Epithelial cell of proximal tubule (primary cell): ENCODE measurements at places on chromosomes 3 and 15.

- no peak for DNase-seq
Measured at GRCh38 chr3:105502333-105502732, 135.6 kb downstream of the ALCAM start.

- DNase-seq: no peak
Measured at GRCh38 chr3:43320288-43320687, 33.9 kb downstream of the SNRK start.

GRCh38 chr3:152319831-152320617 is 51.3 kb downstream of the MBNL1 start:
- DNase-seq: no peak

DNA sequence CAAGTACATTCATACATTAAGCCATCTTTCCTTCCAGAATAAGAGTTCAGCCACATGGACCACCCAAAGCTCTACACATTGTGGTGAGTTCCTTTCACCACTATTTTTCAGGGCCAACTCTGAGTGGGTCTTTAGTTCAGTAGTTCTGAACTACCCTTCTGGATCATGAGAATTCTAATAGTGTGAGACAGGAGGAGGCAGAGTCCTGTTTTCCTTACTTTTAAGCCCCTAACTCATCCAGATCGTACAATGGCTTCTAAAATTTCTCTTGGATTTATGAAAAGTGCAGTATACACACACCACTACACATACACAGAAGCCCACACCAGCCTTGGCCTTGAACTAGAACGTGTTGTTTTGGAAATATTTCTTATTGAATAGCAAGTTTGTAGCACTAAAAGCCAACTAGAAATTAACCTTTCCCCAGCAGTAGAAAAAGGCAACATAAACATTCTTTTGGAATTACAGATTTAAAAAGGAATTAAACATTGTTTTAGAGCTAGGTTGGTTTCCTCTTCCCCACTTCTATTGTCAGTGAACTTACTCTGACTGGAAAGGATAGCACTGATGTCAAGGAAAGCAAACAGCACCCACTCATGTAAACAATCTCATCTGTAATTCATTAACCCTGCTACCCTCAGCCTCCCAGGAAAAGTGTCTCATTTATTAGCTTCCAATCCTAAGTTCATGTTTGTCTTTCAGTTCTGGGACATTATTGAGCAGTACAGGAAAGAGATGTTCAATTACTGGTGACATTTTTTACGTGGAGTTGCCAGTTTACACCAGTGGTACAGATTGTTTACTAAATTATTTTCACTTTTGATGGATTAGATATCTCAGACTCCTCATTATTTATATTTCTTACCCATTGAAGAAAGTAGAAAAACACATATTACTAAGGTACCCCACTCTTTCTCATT is 95.7 kb upstream of the AGTR1 start:
- peak; percentile 79 for DNase-seq

DNA sequence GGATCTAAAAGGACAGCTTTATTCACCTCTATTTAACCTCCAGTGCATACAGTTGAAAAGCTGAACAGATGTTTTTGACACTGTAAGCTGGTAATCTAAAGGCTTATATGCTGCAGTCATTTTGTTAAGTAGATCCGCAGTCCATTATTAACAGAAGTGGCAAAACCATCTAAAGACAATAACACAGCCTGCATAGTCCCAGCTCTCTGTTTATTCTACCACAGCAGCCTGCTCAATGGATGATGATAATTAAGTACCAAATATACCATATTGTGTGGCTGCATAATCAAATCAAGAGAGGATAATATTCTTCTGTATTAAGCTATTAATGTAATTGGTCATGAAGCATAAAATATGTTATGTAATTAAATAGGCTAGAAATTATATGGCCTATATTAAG is 207.1 kb downstream of the MEIS2 start:
- DNase-seq: no peak

- DNase-seq: no peak
Measured at GRCh38 chr3:180180795-180181194, 144.1 kb upstream of the PEX5L start.

- DNase-seq: no peak
Measured at GRCh38 chr15:60661080-60661645, 182.2 kb upstream of the ICE2 start.

DNA sequence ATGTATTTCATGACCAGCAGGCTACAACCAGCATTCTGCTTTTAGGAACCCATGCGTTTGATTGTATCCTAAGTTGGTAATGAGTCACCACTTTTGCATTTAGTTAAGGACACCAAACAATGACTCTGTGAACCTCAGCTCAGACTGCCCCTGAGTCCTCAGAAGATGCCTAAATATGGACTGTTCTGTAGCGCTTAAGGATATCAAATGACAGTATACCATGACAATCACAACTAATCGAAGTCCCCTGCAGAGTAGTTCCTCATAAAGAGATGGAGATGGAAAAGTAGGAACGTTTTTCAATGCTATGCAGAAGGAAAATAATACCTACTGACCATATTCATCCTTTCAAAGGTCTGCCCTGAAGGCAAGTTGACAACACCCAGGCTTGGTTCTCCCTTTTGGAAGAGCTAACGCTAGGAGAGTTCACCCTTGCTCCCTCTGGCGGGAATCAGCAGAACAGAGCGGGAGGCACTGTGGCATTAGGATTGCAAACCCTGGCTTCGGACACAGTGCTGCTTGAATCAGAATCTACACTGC is 508.6 kb downstream of the FHIT start:
- DNase-seq: no peak

GRCh38 chr3:188580223-188580622 is 426.3 kb downstream of the LPP start:
- DNase-seq: no peak

DNA sequence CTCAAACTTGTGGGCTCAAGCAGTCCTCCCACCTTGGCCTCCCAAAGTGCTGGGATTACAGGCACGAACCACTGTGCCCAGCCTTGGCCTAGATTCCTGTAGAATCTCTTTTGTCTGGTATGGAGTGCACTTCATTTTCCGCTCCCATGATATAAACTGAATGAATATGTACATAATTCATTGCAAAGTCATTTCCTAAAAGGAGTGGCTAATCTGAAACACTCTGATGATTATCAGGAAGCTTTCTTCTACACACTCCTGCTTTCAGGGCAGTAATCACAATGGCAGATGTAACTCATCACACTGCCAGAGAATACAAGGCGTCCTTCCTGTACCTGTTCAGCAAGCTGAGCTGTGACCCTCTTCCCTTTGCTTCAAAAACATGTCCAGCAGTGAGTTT is 28.6 kb downstream of the RLBP1 start:
- no peak for DNase-seq

GRCh38 chr15:65042776-65043327 is 2.3 kb upstream of the SLC51B start:
- no peak for DNase-seq

DNA sequence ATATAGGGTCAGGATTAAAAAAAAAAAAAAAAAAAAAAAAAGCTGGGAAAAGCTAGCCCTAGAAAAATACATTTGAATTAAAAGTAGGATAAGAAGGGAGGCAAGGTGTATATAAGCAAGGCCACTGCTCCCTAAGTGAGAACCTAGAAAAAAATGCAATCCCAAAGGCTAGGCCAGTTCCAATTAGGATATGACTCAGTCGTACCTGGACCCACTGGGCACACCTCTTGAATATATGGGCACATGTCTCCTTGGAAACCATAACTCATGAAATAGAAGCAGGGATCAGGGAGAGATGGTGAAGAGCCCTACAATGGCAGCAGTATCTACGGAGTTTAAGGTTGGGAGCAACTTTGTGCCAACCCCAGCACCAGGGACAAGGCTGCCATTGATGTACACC is 314.1 kb upstream of the IL12A start:
- no peak for DNase-seq

DNA sequence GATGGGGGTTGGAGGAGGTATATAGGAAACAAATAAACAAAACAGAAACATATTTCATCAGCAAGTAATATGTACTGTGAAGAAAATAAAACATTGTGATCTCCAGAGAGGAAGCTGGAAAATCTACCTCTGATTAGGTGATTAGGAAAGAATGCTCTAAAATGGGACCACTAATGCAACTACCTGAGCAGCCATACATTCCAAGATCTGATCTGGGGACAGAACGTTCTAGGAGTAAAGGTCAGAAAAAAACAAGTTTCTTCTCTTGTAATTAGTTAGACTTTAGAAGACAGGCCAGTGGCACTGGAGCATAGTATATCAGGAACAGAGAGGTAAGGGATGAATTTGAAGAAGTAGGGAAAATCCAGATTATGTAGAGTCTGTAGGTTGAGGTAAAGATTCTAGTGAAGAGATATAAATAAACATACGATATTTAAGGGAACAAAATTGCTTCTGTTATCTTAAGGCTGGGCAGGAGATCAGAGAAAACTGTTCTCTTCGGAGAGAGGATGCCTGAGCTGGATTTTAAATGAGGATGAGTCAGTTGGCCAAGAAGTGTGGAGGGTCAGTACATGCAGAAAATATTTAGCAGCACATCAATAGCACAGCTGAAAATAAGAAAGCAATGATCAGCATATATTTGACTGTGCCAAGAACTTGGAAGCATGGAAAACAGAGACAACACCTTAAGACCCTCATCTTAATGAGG is 429.5 kb downstream of the NLGN1 start:
- DNase-seq: no peak

DNA sequence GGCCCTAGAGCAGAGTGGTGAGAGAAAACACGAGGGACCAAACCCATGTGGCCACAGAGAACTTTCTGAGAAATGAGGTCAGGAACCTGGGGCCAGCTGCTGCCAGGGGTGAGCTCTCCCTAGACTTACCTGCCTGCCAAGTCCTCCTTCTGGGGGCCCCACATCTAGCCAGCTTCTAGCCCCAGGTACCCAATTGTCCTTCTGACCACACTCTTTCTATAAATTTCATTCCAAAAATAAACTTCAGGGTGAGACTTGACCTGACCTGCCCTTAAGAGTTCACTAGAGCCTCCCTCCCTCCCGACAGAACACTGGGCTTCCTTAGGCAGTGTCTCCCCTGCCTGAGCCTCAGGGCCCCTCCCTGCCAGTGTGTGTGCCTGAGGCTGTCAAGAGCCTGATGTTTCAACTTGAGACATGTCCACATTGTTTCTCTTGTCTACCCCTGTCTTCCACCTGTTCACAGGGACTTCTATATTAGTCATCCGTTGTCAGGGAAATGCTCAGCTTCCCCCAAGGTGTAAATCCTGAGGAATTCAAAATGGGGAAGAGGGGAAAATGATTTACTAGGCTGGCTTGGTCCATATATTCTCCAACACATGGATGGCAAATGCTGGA is 312.8 kb upstream of the TLE3 start:
- DNase-seq: no peak

- DNase-seq: no peak
Measured at GRCh38 chr3:133125171-133125570, 87.0 kb downstream of the TMEM108 start.

DNA sequence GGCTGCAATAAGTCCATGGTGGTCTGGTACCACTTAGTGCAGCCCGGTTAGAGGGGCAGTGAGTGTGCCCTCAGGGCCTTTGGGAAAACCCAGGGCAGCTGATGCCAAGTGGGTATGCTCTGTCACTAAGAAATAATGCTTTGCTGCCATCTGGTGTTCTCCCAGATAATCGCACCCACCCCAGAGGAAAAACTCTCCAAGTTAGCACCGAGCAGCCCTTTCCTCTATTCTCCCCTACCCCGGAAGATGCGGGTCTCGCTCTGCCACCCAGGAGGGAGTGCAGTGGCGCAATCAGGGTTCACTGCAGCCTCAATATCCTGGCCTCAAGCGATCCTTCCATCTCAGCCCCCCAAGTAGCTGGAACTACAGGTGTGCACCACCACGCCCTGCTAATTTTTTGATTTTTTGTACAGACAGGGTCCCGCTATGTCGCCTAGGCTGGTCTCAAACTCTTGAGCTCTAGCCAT is 21.3 kb upstream of the DAPK2 start:
- DNase-seq: no peak

GRCh38 chr3:44957986-44958385 is 18.0 kb downstream of the ZDHHC3 start:
- DNase-seq: no peak

GRCh38 chr3:152330559-152330958 is 61.8 kb downstream of the MBNL1 start:
- no peak for DNase-seq

DNA sequence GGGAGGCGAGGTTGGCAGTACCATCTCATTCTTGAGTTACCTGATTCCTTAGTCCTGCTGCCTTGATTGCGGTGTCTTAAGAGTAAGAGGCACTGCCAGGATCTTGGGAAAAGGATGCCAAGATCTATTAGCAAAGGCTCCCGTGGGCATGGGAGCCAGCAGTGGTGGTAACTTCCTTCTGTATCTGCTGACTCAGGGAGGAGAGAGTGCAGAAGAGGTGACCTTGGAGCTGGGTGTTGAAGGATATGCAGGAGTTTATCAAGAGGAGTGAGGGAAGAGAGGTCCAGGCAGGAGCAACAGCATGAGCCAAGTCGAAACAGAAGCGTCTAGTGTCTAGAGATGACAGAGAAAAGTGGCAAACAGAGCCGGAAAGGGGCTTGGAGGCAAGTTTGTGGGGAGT is 4.5 kb downstream of the MESP2 start:
- DNase-seq: no peak

DNA sequence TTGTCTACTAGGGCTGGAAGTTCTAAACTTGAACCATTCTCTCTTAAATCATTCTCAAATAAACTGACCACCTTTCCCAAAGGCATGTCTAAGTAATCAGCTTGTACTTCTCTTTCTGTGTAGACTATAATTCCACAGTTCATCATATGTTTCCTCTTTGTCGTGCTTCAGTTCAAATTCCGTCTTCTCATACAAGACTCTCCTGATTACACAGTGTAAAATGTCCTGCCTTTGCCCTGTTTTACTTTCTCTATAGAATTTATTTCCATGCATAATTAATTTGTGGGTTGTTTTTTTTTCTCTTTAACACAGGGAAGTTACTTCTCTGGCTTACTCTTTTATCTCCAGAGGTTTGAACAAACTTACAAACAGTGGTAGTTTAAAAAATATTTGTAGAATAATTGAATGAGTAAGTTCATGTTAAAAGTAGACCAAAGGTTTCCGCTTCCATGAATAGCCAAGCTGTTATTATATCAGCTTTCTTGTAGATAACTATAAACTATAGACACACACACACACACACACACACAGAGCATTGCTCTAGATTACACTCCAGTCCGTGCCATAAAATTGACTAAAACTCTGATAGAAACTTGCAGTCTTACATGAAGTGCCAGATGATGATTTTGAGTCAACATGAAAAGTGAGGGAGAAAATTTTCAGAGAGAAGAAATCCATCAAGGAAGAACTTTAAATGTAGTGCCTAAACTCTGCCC is 119.0 kb downstream of the SUCNR1 start:
- no peak for DNase-seq

GRCh38 chr3:61914276-61914675 is 352.9 kb downstream of the PTPRG start:
- DNase-seq: no peak

DNA sequence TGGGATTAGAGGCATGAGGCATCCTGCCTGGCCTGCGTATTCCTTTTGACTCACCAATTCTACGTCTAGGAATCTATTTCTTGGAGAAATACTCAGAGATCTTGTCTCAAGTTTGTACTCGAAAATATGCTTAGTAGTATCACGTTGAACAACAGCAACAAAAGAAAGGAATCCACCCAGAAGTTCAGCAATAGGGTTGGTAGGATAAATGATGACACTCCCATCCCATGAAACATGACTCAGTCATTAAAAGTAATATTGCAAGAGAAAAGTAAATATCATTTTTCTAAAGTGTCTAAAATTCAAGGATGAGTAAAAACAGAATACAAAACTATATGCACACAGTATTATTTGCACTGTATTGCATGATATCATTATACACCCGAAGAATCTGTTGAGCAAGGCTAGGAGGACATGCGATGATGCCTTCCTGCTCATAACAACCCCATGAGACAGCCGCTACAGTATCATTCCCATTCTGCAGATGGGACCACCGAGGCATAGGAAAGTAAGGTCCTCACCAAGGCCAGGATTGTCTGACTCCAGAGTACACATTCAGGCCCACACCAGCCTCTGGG is 61.5 kb downstream of the SLC6A1 start:
- DNase-seq: no peak
